MV-4-11 (cell line): ENCODE measurements at places on chromosomes 4 and X.

- no peak for DNase-seq
These were observed 17.4 kb upstream of the SLC34A2 start for GRCh38 chr4:25638221-25638601.

- peak; percentile 61 for DNase-seq
These were observed 126.5 kb upstream of the INTU start for GRCh38 chr4:127506283-127506682.

GRCh38 chr4:136078976-136079375, 1453.3 kb downstream of the PCDH18 start:
- peak; percentile 46 for DNase-seq

DNA sequence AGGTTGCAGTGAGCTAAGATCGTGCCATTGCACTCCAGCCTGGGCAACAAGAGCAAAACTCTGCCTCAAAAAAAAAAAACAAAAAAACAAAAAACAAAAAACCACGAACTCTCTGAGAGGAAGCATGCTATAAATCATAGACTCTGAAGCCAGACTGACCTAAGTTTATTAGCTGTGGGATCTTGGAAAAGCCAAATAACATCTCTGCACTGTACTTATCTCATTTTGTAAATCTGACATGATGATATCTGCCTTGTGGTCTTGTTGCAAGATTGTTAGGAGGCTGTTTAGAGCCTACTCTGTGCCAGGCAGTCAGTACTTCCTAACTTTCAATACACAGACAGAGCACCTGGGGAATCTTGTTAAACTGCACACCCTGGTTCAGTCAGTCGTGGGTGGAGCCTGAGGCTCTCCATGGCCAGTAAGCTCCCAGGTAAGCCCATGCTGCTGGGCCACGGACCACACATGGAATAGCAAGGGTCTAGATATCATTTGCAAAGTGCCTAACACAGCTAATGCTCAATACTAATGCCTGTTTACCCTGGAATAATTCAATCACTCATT, 107.6 kb upstream of the SMIM10 start:
- DNase-seq = peak; percentile 10

DNA sequence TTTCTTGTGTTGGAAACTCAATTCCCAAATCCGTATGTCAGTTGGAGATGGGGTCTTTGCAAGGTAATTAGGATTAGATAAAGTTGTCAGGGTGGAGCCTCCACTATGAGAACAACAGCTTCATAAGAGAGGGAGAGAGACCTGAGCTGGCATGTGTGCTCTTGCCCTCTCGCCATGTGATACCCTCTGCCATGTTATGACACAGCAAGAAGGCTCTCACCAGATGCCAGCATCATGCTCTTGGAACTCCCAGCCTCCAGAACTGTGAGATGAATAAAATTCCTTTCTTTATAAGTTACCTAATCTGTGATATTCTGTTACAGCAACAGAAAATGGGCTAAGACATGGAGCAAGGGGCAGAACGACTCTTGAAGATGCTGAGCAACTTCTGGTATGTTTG, 201.9 kb upstream of the BOD1L1 start:
- no peak for DNase-seq

DNA sequence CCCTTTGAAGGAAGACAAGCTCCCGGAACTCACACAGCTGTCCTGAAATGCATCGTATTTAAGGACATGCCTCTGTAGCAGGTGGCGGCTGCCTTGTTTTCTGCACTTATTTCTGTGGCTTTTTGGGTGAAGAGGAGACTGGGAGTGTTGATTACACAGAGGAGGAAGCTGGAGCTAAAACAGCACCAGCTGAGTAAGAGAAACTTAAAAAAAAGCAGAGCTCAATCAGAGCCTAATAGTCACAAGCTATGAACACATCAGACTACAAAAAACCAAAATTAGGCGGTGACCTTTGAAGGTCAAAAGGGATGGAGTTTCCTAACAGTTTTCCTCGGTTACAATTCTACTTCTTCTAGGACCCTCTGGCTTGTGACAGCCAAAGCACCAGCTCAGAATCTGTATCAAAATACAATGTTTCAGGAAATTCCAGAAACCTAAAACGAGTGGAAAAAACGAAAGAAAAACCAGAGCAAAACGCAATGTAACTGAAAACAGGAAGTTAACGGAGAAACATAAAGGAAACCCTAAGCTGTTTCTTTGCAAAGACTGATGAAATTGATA, 13.5 kb downstream of the PRKX start:
- peak; percentile 41 for DNase-seq

GRCh38 chrX:2503591-2504500, 3.1 kb upstream of the DHRSX start:
- DNase-seq = no peak

- DNase-seq = no peak
These were observed 90.7 kb upstream of the IGFBP7 start for GRCh38 chr4:57200799-57201327.

DNA sequence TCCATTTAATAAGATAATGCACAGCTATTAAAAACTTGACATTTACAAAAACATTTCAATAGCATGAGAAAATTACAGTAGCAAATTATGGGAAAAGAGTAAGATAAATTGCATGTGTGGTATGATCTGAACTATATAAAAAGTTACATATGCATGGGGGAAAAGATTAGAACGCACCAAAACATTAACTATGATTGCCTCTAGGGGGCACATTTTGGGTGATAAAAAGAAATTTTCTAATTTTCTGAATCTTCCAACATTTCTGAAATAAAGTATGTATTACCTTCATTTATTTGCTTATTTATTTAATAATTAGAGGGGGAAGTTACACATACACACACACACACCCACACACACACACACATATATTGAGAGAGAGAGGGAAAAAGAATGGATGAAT, 19.6 kb upstream of the KDM5C start:
- DNase-seq = no peak

DNA sequence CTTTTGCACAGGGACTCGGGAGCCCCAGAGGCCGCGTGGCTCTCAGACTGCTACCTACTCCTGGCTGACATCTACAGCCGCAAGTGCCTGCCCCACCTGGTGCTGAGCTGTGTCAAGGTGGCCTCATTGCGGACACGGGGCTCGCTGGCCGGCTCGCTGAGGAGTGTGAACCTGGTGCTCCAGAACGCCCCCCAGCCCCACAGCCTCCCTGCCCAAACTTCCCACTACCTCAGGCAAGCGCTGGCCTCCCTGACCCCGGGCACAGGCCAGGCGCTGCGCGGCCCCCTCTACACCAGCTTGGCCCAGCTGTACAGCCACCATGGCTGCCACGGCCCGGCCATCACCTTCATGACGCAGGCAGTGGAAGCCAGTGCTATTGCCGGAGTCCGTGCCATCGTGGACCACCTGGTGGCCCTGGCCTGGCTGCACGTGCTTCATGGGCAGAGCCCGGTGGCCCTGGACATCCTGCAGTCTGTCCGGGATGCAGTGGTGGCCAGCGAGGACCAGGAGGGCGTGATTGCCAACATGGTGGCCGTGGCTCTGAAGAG, 28.8 kb downstream of the SH3TC1 start:
- no peak for DNase-seq

GRCh38 chr4:55351824-55352223, 5.8 kb downstream of the SRD5A3 start:
- no peak for DNase-seq

- DNase-seq = no peak
These were observed 41.1 kb downstream of the UCHL1 start for GRCh38 chr4:41297832-41298231.

DNA sequence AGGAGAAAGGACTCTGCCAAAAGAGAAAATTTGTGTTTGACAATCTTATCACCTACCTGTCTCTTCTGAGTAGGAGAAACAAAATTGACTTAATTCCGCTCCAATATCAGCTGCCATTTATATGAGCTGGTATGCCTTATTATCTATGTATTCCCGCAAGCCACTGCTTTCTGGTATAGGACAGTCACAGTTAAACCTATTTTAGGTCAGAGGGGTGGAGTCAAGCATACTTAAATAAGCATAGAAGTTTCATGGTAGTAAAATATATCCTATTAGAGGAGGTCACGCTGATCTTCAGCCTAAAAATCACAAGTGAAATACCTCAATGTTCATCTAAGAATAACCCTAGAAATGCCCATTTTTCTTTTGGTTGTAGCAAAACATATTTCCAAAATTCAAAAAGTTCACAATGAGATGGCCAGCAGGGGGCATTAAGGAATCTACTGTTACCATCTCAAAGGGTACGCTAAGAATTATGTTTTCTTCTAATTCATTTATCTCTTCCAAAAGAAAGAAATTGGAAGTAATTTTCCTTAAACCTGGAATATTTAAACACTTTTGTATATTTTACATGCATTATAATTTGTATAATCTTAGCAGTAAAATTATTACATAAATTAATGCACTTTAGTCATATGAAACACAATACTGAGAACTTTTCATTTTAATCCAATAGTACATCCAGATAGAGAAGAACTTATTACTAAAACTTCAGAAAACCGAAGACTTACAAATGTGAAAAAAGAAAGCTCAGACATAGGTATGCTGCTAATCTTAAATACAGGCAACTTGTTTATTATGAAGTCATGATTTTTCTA, 10.5 kb downstream of the PPAT start:
- peak; percentile 10 for DNase-seq

DNA sequence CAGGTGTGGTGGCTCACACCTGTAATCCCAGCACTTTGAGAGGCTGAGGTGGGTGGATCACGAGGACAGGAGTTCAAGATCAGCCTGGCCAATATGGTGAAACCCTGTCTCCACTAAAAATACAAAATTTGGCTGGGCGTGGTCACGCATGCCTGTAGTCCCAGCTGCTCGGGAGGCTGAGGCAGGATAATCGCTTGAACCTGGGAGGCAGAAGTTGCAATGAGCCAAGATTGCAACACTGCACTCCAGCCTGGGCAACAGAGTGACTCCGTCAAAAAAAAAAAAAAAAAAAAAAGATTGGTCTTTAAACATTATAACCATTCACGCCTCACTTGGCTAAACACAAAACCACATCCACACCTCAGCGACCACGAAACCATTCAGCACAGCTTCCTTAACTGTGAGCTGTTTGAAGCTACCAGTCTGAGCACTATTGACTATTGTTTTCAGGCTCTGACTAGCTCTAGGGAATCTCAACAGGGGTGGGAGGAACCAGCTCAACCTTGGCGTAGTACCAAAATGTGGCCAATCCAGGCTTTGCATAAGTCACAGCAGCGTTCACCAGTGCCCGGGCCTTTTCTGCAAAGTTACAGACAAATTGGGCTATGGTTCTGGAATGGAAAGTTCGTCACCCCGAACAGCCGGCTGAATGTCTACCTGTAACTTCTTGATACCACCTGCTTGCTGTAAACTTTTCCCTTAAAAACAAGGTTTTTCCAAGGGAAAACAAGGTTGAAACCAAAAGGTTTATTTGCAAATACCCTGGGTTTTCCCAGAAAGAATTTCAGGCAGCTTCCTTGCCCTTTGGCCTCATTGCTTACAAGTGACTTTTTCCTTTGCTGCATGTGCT, 73.6 kb upstream of the DHX15 start:
- DNase-seq = peak; percentile 83

DNA sequence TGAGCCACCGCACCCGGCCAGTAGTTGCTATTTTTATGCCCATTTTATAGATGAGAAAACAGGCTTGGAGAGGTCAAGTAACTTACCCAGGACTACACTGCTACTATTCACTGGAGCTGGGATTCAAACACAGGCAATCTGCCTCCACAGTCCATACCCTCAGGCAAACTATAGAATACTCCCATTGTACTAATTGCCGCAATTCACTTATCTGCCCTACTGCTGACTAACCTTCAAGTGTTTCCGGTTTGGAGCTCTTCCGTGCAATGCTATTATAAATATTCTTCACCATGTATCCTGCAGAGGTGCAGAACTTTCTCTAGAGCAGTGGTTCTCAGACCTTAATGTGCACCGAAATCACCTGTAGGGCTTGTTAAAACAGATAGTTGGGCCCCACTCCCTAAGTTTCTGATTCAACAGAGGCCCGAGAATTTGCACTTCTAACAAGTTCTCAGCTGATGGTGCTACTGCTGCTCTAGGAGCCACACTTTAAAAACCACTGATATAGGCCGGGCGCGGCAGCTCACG, 1.9 kb upstream of the G3BP2 start:
- DNase-seq = no peak

DNA sequence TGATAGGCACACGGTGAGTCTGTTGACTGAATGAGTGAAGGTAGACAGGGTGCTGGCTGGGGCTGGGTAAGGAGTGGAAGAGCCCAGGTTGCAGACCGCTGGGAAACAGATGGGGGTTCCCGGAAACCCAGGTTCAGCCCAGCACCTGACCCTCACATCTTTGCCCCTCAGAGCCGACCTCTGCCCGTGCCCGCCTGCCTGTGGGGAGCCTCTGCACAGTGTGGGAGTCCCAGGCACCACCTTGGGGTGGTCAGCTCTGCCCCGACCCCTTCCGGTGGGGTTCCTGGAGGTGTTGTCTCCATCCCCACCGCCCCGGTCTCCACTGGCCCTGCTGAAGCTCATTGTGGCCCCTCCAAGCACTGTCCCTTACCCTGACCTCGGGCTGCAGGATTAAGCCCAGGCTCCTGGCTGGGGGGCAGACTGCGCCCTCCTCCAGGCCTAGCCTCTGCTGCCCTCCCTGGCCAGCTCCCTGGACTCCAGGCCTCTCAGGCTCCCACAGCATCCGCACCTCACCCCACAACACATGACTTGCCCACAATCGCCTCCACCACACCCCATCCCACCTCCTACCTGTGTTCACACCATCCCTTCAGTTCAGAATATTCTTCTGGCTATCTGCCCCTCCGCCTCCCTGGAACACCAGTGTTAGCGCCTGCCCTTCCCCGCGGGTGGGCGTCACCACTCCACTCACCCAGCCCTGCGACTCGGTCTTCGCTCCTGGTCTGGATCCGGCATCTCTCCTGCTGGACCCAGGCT, 21.4 kb downstream of the HMX1 start:
- no peak for DNase-seq

GRCh38 chr4:78939667-78940008, 400 bp upstream of the PAQR3 start:
- no peak for DNase-seq

- DNase-seq = no peak
These were observed 101.1 kb downstream of the PCDH7 start for GRCh38 chr4:30821275-30821674.

- DNase-seq = no peak
These were observed 217.9 kb downstream of the HS6ST2 start for GRCh38 chrX:132740316-132741123.

DNA sequence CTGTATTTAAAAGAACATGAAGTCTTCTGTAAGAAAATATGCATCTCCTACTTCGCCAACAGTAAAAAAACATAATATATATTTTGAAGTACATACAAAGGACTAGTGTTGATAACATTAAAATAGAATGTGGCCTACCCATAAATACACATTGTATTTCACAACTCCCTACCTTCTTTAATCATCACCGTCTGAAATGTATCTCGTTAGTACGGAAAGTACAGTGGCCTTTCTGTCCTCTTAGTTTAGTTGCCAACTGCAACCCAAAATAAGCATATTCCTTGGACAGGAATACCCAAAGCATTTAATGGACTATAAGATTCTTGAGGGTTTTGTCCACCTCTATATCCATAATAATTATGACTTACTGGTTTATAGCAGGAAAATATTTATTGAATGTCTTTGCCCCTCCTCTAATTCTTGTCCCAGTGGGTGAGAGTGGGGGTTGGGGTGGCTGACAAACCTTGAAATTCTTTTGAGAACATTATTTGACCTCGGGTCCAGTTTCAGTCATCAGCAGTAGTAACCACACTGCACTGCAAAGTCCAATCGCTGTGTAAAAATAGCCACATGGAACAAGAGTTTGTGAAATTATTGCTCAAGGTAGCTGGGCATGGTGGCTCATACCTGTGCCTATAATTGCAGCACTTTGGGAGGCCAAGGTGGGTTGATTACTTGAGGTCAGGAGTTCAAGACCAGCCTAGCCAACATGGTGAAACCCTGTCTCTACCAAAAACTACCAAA, 474.5 kb downstream of the KLHL13 start:
- no peak for DNase-seq

- DNase-seq = no peak
These were observed 57.6 kb downstream of the PRDM5 start for GRCh38 chr4:120864969-120865368.

- no peak for DNase-seq
These were observed 15.5 kb downstream of the SUV39H1 start for GRCh38 chrX:48711929-48712505.
